ENCODE measurements at places on chromosomes 6 and 20.

DNA sequence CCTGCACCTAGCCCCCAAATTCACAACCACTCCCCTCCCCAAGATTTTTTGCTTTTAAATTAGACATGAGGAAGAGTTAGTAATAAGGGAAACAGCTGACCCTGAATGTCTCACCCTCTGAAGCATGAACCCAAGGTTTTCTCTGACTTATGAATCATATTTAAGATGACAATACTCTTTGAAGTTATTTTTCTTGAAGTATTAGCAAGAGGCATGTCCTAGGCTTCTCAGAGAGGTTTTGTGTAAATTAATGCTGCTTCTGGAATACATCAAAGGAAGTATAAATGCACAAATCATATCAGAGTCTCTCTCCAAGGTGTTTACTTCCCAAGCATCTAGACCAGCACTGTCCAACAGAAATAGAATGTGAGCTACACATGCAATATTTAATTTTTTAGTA is 408.1 kb upstream of the MARCKS start:
- no peak for DNase-seq

GRCh38 chr6:24646771-24647170 is 780 bp upstream of the KIAA0319 start:
- no peak for DNase-seq

- DNase-seq = no peak
These were observed 109.2 kb downstream of the FOXF2 start for GRCh38 chr6:1498491-1499113.

- DNase-seq = no peak
These were observed 113.1 kb downstream of the FOXA2 start for GRCh38 chr20:22471156-22471836.

- no peak for DNase-seq
These were observed 85.2 kb downstream of the PRSS35 start for GRCh38 chr6:83597511-83597910.

DNA sequence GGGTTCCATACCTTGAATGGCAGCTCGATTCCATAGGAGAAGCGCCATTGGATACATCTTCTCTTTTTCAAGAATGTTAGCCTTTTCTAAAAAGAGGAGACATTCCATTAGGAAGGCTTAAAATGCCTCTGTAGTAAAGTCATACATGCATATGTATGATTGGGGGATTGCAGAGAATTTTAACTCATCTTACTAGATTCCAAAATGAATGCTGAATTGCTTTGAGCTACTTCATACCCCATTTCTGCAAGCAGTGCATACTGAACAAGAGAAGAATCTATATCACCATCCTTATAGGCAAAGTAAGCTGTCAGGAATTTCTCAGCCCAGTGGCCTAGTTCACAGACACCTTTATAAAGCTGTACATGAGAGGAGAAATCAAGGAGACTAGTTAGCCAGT is 80.3 kb downstream of the NDUFAF5 start:
- DNase-seq = no peak

- no peak for DNase-seq
These were observed 18.8 kb upstream of the EZR start for GRCh38 chr6:158837684-158838625.

GRCh38 chr6:106666282-106667021 is 37.1 kb downstream of the QRSL1 start:
- DNase-seq = no peak

DNA sequence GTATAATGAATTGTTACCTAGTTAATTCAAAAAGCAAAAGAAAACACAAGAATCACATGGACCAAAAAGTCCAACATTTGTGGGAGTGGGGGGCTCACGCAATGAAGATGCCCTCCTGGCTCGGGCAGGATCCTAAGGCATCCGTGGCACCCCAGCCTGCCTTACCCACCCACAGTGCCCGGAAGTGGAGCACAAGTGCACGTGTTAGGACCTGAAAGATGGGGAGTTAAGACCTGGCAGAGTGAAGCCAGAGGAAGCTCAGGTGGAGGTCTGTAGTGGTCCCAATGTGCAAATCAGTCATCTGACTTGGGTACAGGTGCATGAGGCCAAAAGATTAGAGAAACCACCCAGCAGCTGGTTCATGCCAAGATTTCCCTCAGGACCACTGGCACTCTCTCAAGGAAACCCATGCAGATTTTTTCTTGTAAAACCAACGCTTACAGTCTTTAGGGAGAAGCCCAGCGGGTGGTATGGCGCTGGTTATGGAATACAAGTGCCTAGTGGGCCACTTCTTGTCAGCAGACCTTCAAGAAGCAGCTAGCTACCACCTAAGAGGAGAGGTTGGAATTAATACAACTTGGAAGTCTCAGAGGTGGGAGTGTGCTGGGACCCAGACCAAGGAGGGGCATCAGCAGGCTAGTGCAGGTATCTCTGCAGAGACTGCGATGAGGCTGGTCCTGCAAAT is 42.1 kb downstream of the BFSP1 start:
- no peak for DNase-seq

GRCh38 chr6:33071569-33071968 is 1.9 kb downstream of the HLA-DPA1 start:
- no peak for DNase-seq

- DNase-seq = no peak
These were observed 3.7 kb downstream of the LGSN start for GRCh38 chr6:63316113-63316512.

DNA sequence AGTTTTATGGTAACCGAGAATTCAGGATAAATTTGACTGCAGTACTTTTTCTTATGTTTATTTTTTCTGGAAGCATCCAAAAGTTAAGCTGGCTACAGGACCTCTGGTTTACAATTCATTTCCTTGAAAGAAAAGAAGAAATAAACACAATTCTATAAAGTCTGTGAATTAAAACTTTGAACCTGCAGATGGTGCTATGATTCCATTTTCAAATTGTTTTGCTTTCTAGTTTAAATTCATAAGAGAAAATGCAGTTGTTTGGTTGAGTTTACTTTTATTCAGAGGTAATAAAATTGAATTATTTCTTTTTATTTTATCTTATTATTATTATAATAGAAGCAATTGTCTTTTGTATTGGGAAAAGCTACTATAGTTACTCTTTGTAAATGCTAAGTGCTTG is 1.8 kb upstream of the VIP start:
- no peak for DNase-seq

- DNase-seq = no peak
These were observed 55.8 kb downstream of the FOXO3 start for GRCh38 chr6:108616544-108616943.

- DNase-seq = no peak
These were observed 42.0 kb downstream of the CDS2 start for GRCh38 chr20:5168651-5169396.

- DNase-seq = no peak
These were observed 67.1 kb upstream of the ADGRF4 start for GRCh38 chr6:47631269-47631772.

GRCh38 chr6:37022135-37022863 is 16.8 kb downstream of the FGD2 start:
- DNase-seq = no peak

Data from effector CD8-positive, alpha-beta T cell (primary cell).